Large intestine (tissue), 12 donors: ENCODE measurements at places on chromosomes 4 and X. TPM values are rescaled to one million over a fixed set of nuclear protein-coding genes. Genes with fewer than 3 reads are reported as not detected.
A peak's percentile ranks its signal among the peaks of the same experiment; 100 is the strongest.

GRCh38 chr4:138697851-138698250 lies 317.7 kb upstream of the NOCT start:
- no peak for DNase-seq

DNA sequence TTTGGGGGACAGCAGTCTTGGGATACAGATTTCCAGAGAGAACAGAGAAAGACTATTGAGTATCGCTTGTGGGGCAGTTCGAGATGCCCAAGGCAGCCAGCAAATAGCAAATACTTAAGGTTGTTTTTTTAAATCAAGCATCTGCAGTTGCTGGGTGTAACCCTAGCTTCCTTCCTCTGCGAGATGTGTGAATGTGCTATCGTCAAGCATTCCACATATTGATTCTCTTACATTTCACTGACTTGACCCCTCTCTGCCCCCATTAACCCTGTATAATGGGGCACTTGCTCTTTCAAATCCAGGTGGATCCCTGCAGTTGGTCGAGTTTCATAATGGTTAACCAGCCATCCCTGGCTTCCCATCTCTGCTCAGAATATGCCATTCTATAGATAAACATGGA lies 23.5 kb downstream of the KCNE5 start:
- no peak for DNase-seq

DNA sequence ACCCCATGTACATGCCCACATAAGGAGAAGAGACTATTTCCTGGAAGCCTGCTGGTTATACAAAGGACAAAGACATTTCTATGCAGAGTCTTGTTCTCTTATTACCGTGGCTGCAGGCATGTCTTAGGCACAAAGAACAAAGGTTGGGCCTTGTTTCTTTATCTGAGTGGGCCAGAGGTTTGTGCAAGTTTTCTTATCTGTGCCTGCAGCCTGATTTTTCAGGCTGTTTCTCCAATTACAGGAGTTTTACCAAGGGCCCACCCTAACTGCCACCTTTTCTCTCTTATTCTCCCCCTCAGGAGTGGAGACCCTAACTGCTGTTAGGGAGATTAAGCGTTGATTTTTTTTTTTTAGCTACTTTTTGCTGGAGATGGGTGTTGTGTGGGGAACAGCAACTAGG lies 3.5 kb downstream of the TENT5D start:
- no peak for DNase-seq

DNA sequence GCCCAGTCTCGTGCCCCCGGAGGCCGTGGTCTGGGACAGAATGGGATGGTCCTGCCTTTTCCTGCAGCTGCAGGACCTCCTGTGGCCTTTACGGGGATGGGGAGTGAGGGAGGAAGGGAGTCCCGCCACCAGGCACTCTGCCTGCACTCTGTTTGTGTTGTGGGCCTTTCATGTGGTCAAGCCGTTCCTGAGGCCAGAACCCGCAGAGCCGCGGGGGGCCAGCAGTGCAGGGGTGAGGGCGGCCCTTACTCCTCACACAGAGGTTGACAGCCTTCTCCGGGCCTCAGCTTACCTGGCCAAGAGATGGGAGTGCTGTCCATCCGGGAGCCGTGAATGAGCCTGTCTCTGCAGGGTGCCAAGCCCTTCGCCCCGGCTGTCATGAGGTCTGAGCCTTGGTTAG lies 230.7 kb downstream of the AFAP1 start:
- DNase-seq, result no peak

DNA sequence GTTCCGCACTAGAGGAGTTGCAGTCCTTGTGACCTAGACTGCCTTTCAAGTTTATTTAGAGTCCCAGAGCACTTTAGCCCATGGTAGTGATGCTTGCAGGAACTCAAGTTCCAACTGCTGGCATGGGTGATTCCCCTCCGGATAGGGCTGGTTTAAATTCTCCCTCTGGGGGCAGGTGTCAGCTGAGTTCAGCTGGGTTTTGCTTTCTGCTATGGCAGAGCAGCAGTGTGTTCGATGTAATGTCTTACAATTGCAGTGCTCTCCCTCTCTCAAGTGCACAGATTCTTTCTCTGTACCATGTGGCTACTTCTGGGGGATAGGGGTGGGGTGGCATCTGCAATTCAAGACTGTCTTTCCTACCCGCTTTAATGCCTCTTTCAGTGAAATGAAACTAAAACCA lies 164.8 kb upstream of the ZIC3 start:
- no peak for DNase-seq

DNA sequence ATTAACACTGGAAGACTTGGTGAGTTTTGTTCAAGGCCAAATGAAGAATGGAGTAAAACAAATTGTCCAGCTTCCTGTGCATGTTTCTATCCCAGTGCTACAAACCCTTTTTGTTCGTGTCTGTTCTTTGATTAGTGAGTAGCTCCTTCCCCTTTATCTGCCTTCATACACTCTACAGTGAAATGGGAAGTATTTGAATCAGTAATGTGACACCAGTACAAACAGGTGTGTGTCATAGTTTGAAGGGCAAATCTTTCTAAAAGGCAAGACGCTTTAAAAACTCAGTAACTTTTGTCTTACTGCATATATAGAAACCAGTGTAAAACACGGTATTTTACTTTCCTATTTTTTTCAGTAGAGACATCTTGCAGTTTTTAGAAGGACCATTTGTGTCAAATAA lies 5.9 kb downstream of the ARHGEF38 start:
- no peak for DNase-seq

FGFRL1 gene
- 12.6 TPM for polyA plus RNA-seq

DNA sequence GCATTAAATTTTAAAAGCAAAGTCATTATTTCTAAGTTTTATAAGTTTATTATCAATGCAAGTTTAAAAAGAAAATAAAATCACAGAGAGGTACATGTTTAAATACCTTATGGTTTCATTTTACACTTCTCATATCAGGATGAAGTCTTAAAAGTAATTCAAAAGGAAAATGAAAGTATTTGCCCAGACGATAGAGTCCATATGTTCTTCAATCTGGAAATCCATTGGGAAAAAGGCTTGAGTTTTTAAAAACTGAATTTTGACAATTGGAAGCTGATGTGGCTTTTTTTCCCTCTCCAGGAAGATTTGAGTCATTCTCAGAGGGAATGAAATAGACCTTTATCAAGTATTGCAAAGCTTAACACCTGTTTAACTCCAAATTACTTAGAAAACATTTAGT lies 37.1 kb downstream of the MAB21L2 start:
- DNase-seq, result no peak

DNA sequence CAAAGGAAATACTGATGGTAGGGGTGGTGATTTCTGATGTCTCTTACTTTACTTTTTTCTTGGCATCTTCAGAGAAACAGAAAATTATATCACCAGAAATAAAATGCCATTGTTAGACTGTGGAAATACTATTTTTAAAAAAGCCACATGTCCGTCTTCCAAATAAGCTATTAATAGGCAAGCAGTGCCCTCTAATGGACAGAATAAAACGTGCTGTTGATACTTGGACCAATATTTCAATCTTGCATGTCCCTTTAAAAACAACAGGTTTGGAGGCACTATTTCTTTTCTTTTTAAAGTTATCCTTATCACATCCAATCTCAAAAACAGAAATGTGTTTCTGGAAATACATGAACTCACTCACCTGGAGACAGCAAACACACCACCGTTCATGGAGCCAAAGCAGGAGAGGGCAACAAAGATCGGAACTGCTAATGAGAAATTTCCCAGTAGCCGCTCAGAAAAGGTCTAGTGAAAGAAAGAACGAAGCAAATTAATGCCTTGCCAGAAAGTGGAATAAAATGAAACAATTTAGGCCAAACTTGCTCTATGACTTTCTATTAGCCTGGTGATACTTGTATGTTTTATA lies 59.2 kb downstream of the SLC7A11 start:
- DNase-seq, result peak; percentile 48

GRCh38 chr4:44326741-44327140 lies 121.9 kb downstream of the KCTD8 start:
- no peak for DNase-seq

DNA sequence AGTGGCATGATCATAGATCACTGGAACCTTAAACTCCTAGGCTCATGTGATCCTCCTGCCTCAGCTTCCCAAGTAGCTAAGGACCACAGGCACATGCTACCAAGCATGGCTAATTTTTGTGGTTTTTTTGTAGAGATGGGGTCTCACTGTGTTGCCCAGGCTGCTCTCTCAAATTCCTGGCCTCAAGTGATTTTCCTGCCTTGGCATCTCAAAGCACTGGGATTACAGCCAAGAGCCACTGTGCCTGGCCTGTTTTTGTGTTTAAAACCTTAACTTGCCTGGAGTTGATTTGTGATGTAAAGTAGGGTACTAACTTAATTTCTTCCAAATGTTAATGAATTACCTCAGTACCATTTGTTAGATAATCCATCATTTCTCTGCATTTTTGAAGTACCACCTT lies 22.3 kb downstream of the DLG3 start:
- no peak for DNase-seq

DNA sequence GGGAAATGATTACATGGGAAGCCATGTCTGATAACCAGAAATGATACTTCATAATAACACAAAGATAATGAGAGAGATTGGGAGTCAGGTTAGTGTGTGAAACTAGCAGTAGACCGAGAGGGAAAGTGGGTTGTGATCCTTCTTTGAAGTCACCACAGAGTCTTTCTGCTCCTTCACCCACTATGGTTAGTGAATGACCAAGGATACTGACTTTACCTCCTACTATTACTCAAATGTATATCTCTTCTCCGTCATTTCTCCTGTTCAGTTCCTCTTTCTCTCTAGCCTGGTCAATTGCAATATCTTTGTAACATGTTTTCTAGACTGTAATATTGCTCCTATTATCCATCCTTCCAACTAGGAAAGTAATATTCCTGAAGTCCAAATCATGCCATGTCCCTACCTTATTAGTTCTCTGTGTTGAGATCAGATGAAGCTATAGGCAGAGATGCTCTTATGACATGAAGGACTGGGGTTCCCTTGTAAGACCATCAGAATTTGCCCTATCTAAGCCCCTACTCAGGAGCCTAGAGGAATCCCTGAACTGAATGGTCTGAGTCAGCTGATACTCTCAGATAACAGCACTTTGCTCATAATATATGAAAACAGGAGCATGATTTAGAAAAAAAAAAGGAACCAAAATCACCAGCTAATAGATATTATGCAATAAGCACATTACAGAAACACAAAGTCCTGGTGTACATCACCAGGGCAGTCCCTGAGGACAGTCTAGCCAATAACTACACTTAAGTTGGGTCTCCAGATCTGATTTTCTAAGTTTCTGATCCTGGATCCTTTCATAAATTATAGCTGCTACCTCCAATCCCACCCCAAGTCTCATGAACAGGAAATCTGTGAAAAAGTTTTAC lies 81.2 kb downstream of the SHROOM3 start:
- DNase-seq, result no peak

DNA sequence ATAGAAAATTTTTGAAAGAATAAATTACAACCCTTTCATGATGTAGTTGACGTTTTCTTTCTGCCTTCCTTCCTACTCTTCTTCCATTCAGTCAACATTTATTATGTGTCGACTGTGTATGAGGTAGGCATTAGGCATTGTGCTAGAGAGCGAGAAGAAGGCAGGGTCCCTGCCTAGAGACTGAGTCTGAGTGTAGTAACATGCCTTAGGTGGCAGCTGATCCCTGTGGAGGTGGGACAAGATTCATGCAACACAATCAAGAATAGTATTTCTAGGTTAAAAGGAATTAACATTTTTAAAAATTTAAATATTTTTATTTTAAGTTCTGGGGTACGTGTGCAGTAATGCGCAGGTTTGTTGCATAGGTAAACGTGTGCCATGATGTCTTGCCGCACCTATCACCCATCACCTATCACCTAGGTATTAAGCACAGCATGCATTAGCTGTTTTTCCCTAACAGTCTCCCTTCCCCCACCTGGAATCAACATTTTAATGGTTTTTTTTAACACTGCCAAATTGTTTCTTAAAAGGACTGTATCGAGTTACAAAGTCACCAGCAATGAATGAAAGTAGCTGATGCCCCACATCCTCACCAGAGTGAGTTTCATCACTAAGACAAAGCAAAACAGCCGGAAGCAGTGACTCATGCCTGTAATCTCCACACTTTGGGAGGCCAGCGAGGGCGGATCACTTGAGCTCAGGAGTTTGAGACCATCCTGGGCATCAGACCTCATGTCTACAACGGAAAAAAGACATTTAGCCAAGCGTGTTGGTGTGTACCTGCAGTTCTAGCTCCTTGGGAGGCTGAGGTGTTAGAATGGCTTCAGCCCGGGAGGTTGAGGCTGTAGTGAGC lies 84.0 kb downstream of the WWC2 start:
- DNase-seq, result peak; percentile 63

DNA sequence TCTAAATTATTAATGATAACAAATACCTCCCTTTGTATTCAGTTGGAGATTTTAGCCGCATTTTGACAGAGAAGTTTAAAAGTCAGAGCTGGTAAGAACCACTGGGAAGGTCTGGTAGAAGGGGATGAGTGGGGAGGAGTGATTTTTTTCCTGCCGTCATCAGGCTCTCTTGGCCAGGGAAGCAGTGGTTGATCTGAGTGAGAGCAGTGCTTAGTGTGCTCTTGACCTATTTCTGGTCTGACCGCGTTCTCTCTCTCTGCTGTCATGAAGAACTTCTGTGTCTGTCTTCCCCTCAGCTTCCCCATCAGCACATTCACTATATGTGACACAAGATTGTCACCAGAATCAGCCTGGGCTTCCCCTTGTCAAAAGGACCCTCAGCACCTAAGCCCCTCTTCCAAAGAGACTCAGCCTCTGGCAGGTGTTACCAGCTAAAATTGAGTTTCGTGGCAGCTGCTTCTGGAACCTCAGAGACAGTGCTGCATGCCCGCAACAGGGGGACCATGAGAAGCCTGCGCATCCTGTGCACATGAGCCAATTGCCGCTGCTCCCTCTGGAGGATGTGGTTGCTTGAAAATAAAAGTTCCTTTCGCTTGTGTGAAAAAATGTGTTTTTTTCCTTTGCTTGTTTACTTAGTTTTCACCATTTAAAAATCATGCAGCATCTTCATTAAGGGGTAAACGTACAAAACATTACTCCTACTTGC lies 268.9 kb downstream of the C4orf33 start:
- no peak for DNase-seq

DNA sequence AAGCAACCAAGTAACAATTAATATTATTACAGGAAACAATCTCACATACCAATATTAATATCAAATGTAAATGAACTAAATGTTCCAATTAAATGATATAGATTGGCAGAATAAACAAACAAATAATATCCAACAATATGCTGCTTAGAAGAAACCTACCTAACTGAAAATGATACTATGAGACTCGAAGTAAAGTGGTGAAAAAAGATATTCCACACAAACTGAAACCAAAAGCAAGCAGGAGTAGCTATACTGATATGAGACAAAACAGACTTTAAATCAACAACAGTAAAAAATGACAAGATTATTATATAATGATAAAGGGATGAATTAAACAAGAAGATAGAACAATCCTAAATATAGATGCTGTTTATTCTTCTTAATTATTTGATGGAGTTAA lies 140.1 kb downstream of the SPANXN4 start:
- no peak for DNase-seq

DNA sequence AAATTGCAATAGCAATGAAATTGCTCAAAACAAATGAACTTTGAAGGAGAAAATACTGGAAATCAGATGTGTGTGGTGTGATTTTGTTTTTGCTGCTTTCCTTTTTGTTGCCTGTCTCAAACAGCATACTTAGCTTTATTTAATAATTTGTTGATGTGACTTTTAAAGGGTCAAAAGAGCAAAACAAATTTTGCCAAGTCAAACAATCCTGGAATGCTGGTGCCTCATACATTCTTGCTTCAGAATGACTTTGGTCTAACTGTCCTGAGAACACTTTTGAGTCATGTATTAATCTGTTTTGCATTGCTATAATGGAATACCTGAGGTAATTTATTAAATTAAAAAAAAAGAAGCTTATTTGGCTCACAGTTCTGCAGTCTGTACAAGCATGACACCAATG lies 3.4 kb downstream of the PF4V1 start:
- DNase-seq, result no peak

- DNase-seq, result no peak
These were observed 167.7 kb upstream of the TEX13C start for GRCh38 chrX:125152011-125152410.

KLB gene
- polyA plus RNA-seq, result 0.75 TPM

GRCh38 chr4:105193536-105193935 lies 46.9 kb downstream of the TET2 start:
- DNase-seq, result no peak
